Right atrium auricular region (tissue), 2 donors: ENCODE measurements at places on chromosomes 3 and 15.

GRCh38 chr3:178260887-178261565 lies 275.2 kb upstream of the KCNMB2 start:
- H3K4me1 ChIP-seq, result no peaks in the 10 kb centered on the region
- no peak overlapping the region for H3K4me3 ChIP-seq
- no peak overlapping the region for H3K27ac ChIP-seq
- no peak for DNase-seq
- H3K27me3 ChIP-seq, result no peaks in the 10 kb centered on the region
- no peaks in the 10 kb centered on the region for H3K36me3 ChIP-seq

- H3K36me3 ChIP-seq, result no peaks in the 10 kb centered on the region
- no peak overlapping the region for H3K4me3 ChIP-seq
- DNase-seq, result no peak
- no peak overlapping the region for H3K27ac ChIP-seq
Measured at GRCh38 chr3:43180694-43181093, 74.8 kb upstream of the POMGNT2 start.

DNA sequence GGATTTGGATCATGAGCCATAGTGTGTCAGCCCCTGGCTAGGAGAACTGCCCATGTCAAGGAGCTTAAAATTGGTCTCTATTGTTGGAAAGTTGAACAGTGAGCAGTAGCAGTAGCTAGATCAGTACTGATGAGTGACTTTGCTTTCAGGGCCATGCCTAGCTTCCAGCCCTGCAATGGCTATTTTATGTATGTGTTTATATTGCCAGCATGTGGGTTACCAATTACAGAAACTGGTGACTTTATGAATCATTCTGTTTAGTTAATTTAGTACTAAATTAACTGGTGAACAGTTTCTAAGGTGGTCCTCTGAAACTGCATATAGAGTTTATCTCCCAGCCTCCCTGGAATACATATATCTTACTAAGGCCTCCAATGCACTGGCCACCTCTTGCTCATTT lies 908.1 kb upstream of the ALCAM start:
- H3K4me3 ChIP-seq, result no peak overlapping the region
- H3K36me3 ChIP-seq, result no peaks in the 10 kb centered on the region
- H3K4me1 ChIP-seq, result no peaks in the 10 kb centered on the region
- H3K27ac ChIP-seq, result no peak overlapping the region
- DNase-seq, result no peak

- no peaks in the 10 kb centered on the region for H3K4me1 ChIP-seq
- no peak overlapping the region for H3K27ac ChIP-seq
- H3K4me3 ChIP-seq, result no peak overlapping the region
- DNase-seq, result no peak
- no peaks in the 10 kb centered on the region for H3K36me3 ChIP-seq
Measured at GRCh38 chr3:146912241-146913015, 307.3 kb upstream of the PLSCR5 start.
